WTC11 (cell line): ENCODE measurements at places on chromosomes 1 and 21.

DNA sequence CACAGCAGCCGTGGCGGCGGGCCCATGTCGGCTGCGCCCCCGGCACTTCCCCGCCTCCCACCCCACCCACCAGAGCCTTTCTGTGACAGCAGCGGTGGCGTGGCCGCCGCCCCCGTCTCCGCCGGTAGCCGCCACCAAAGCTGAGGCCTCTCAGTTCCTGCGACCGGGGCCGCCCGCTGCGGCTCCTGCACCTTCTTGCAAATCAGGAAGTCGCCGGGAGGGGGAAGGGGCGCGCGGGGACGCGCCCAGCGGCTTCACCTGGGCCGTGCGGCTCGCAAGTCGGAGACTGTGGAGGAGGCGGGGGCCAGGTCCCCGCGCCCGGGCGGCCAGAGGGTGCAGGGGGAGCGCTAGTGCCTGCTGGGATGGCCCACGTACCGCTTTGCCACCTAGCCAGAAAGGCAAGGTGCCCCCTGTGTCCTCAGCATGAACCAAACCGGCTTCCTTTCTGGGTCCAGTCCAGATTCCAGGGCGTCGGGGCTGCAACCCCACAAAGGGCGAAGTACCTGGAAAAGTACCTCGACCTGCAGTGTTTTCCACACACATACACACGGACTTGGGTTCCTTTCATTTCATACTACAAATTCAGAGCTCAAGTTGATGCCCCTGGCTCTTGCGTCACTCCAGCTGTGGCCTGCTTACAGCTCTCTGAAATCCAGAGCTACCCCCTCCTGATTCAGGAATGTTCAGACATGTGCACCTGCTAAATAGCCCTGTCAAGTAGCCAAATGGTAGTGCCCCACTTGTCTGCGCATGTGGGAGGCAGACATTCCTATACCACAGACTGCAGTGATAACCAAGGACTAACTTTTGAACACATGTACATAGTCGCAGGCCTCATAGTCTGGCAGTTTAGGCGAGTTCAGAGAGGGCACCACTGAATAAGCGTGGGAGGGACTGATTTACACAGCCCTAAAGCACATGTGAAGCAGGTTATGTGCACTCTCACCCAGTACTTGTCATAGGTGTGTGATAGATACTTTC is at the start of gene DENND1B:
Gene DENND1B (minus strand): TSS at position 199 of the 981 bp plus-strand sequence. CDS start 325 bp downstream, outside the sequence.
- DNase-seq, result peak; percentile 83

GRCh38 chr1:87194271-87194774 is 134.4 kb upstream of the LMO4 start:
- no peak for DNase-seq

DNA sequence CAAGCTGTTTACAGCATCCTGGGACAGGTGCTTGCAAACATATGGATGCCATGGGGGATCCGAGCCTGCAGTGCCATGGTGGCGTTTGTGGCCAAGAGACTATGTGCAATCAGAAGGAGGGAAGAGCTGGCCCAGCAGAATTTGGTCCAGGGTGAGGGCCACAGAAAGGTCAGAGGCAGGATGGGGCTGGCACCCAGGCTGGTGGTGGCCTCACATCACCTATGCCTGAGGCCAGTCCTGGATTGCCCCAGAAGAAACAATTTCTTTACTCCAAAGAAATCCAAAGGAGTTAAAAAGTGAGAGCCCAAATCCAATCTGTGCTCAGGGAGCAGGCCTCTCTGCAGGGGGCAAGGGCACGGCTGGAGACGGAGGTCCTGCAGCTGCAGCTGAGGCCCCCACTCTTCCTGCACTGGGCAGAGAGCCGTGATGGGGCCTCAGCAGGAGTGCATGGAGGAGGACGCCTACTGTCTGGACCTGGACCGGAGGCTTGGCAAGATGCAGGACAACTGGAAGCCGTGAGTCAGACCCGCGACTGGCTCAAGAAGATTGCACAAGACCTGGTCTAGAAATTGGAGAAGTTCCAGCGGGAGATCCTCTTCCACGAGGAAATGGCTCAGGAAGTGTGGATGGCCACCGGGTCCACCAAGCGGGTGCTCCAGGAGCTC is 163.5 kb downstream of the RYR2 start:
- DNase-seq, result no peak

- DNase-seq, result no peak
Observed at GRCh38 chr1:35594005-35594760, 21.1 kb downstream of the TFAP2E start.

GRCh38 chr1:150777544-150777943 is 12.0 kb upstream of the CTSS start:
- no peak for DNase-seq

DNA sequence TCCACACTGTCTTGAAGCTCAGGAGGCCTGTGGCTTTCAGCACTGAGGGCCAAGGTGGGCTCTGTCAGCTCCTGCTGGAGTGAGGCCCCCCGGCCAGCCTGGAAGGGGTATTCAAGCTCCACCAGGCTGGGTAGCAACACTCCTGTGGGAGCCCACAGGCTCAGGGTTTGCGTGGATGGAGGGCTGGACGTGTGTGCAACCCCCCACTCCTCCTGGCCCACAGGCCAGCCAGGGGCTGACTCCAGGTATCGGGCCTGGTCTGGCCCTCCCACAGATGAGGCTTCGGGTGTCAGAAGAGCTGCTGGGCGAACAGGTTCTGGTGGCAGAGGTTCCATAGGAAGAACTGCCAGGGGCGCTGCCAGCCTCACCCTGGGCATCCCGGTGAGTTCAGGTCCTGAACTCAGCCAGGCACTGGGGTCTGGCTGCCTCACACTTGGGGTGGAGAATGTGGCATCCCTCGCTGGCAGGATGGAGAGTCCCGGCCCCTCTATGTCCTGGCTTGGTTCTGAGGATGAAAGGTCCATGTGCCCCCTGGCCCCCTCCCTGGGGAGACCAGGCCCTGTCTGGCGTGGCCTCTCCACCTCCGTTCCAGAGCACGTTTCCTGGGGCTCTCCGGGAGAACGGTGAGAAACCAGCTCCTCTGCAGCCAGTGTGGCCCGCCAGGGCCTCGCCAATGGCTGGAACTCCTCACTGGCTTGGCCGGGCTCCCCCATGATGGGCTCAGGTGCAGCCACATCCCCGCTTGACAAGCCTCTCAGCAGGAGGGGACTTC is 64.6 kb upstream of the TARDBP start:
- DNase-seq, result no peak

DNA sequence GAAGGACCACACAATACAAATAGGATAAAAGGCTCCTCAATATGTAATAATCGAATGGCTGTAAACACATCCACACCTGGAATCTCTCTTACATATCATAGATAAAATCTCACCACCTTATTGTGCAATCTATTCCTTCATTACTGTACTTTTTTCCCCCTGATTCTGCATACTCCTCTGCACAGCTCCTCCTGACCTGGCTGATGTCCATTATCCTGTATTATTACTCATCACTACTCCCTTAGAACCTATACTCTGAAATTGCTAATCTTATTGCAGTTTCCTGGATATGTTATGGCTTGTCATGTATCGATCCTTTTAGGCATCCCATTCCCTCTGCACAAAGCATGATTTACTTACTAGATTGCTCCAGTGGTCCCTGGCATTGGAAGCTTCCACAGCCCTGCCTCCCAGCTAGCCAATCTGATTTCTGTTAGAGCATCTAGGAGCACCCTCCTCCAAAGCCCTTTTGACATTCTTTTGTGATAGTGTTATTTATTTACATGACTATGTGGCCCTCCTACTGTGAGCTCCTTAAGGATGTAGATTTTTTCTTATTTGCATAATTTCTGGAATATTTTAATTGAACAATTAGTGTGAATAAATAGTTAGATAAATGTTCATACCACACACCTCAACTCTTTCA is 24.2 kb upstream of the PHGDH start:
- DNase-seq, result no peak

- no peak for DNase-seq
Observed at GRCh38 chr1:113391649-113392271, 1.4 kb downstream of the MAGI3 start.

- no peak for DNase-seq
Observed at GRCh38 chr1:165933446-165934170, 106.2 kb downstream of the UCK2 start.

- no peak for DNase-seq
Observed at GRCh38 chr21:43689556-43690337, 29.2 kb upstream of the PDXK start.
